ENCODE measurements at places on chromosomes 5 and 9.

- DNase-seq, result no peak
Observed at GRCh38 chr5:108264533-108264932, 117.4 kb downstream of the FBXL17 start.

- DNase-seq, result peak; percentile 64
Observed at GRCh38 chr9:95506428-95506677, 10.4 kb downstream of the PTCH1 start.

- peak; percentile 73 for DNase-seq
Observed at GRCh38 chr5:38615981-38616451, 59.6 kb upstream of the LIFR start.

GRCh38 chr5:96315431-96315830 is 117.6 kb downstream of the PCSK1 start:
- no peak for DNase-seq

- no peak for DNase-seq
Observed at GRCh38 chr9:100591639-100592412, 13.9 kb downstream of the CAVIN4 start.

- no peak for DNase-seq
Observed at GRCh38 chr5:155898284-155898683, 428.7 kb upstream of the SGCD start.

GRCh38 chr5:175567954-175568353 is 89.6 kb downstream of the SFXN1 start:
- no peak for DNase-seq

GRCh38 chr5:116561658-116562057 is 13.0 kb downstream of the SEMA6A start:
- DNase-seq, result no peak

GRCh38 chr5:160369990-160370712 is at the start of gene C1QTNF2:
Gene C1QTNF2, minus strand, starts transcription at chr5:160370626. Its CDS starts 15,615 bp downstream, at chr5:160355011.
- peak; percentile 64 for DNase-seq

GRCh38 chr5:178467568-178468195 is 122.5 kb downstream of the COL23A1 start:
- peak; percentile 36 for DNase-seq

DNA sequence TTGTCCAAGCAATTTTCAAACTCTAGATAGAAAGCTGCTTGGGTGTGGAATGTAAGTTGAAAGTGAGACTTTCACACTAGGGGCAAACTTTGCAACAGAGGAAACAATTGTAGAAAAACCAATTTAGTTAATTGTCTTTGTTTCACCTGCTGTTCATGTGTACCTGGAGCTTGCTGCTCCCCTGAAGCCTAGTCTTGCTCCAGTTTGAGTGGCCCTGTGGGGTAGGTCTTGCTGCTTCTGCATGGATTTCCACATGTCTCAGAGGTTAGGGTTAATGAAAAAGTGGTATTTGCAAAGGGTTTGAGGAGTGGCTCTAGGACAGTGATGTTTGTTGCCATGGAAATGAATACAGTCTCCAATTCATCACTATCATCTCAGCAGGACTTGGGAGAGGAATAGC is 182.2 kb downstream of the FSTL4 start:
- no peak for DNase-seq

GRCh38 chr9:108386859-108387384 is 468.9 kb downstream of the ACTL7B start:
- DNase-seq, result peak; percentile 23

- DNase-seq, result no peak
Observed at GRCh38 chr5:33212900-33213299, 227.9 kb upstream of the TARS1 start.

- DNase-seq, result peak; percentile 99
Observed at GRCh38 chr5:93532370-93532769, 48.6 kb downstream of the NR2F1-AS1 start.

DNA sequence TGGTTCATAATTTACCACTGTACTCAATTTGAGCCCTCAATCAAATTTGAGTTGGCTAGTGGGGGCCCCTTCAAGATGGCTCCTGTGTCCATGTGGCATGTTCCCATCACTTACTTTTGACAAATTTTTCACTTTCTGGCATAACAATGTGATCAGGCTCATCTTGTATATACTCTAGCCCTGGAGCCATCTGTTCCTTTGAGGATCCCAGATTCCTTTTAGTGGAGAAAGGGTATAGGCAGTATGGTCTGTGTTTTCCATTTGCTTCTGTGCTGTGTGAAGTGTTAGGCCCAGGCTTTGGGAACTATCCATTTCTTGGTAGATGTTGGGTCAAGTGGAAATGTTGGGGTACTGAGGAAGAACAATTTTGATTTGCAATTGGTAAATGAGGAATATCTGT is 45.7 kb downstream of the SH3GL2 start:
- DNase-seq, result no peak

DNA sequence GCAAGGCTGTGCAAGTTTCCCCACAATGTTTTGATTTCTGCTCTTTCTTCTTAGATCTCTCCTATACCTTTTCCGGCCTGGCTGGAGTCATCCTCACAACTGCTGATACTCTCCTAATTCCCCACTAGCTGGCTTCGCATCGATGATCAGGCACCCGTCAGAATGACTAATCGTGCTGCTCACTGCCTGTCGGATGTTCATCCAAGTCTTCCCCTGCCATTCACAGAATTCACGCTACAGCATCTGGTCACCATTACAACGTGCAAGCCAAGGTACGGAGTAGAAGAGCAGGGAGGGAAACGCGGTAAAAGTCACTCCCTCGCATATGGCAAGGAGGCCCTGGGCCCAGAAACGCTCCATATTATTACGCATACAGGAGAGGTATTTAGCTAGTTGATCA is 35.1 kb downstream of the CDH10 start:
- no peak for DNase-seq

- DNase-seq, result no peak
Observed at GRCh38 chr9:899440-900184, 58.1 kb downstream of the DMRT1 start.

DNA sequence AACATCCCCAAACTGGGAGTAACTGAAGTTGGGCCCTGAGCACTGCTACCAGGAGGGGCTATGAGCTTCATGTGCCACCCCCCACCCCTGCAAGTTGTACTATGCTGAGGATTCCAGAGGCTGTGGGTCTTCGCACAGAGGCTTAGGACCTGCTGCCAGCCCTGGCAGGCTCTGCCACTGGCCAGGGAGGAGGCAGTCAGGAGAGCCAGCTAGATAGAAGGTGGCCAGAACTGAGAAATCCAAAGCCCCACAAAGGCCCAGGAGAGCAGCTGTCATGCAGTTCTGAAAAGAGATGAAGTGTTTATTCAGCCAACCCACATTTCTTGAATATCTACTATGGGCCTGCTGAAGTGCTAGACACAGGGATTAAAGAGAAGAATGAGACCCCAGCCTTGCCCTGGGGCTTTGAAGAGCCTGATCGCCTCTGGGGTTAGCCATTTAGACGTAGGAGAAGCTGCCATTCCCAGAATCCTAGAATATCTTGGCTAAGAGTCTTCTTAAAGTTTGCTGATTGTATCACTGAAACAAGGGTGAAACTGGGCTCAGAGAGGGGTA is 1.4 kb downstream of the ALAD start:
- no peak for DNase-seq

- DNase-seq, result no peak
Observed at GRCh38 chr9:123346026-123346425, 10.0 kb upstream of the CRB2 start.

- no peak for DNase-seq
Observed at GRCh38 chr9:72814083-72814597, 138.7 kb downstream of the ALDH1A1 start.

DNA sequence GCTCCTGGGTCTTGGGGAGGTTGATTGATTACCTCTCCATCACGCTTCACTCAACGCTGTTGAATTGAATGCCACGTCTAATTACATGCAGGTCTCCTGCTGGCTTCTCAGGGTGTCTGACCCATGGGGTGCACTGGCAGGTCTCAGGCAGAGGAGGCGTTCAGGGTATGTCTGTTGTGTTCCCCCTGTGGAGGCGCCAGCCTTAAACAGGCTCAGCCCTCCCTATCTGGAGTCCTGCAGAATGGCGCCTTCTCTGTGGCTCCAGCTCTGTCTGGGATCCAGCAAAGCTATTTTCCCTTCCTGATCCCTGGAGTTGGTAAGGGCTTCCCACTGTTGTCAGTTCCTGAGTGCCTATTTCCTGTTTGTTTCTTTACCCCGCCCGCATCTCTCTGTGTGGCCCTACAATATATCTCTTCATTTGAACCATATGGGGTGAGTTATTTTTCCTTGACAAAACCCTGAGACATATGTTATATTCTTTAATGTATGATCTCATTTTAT is 150.0 kb downstream of the NTRK2 start:
- no peak for DNase-seq

GRCh38 chr5:113085880-113086409 is 109.3 kb downstream of the DCP2 start:
- no peak for DNase-seq

- DNase-seq, result no peak
Observed at GRCh38 chr5:32639943-32640342, 54.6 kb downstream of the SUB1 start.

All from choroid plexus epithelial cell (primary cell).